ENCODE measurements at places on chromosomes 7 and 10.

DNA sequence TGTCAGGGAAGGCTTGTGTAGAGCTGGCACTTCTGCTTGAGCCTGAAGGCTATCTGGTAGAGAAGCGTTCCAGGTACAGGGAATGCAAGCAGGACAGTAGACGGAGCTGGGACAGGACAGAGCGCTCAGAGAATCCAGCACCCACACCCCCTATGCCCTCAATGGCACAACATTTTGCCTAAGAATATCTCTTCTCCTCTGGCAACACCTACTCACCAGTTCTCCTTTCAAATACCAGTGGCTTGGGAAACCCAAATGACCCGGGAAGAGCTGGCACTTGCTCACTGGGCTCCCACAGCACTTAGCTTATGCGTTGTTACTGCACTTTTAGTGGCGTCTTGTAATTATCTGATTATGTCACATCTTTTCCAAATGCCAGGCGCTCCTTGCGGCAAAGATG, 118.6 kb downstream of the RNF216 start:
- DNase-seq: no peak

- no peak for DNase-seq
These were observed 156.3 kb upstream of the GRB10 start for GRCh38 chr7:50939021-50939420.

DNA sequence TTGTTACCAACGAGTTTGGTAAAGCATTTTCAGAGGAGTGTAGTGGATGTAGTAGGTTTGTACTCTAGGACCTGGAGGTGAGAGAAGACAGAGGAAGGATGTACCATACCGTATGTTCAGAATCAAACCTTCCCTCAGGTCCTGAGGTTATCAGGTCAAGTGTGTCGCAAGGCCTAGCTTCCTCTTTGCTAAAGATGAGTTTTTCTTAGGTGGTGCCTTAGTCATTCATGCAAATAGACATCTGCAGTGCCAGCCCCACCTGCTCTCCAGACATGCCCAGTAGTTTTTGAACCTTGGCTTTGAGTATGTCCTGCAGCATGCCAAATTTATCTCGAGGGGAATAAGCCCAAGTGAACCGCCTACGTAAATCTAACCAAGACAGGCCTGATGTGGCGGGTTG, 71.3 kb downstream of the HDAC9 start:
- no peak for DNase-seq

- no peak for DNase-seq
These were observed 7.0 kb upstream of the MYL7 start for GRCh38 chr7:44148166-44148565.

DNA sequence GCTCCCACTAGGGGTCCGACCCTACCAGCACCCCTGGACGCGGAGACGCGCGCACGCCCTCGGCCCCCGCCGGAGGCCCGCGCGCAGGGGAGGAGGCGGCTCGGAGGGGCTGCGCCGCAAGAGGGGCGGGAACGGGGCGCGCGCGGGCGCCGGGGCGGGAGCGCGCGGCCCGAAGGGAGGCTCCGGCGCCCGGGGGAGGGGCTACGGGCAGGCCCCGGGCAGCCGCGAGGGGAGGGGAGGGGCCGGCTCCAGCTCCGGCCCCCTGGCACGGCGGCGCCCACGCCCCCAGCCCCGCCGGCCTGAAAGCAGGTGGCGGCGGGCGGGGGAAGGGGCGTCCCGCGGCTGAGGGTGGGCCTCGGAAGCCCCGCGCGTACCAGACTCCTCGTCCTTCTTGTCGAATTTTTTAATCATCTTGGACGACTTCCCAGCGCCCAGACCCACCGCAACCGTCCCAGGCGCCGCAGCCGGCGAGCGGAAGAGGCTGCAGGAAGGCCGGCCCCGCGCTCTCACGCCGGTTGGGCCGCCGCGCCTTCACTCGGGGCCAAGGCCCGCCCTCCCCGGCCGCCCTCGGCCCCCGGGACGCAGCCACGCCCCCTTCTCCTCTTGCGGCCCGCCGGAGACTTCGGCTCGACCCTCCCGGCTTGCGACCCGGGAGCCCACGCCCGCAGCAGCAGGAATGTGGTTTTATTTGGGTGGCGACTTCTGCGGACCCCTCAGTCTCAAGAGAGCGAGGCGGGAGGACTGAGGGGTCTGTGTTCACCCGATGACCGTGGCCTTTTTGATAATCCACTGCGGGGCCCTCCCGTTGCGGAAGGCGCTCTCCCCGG, at the start of gene COPG2:
Gene COPG2, minus strand, starts transcription at position 491 of the 827 bp plus-strand sequence. Its CDS starts 80 bp downstream, at position 411.
- peak; percentile 87 for DNase-seq

DNA sequence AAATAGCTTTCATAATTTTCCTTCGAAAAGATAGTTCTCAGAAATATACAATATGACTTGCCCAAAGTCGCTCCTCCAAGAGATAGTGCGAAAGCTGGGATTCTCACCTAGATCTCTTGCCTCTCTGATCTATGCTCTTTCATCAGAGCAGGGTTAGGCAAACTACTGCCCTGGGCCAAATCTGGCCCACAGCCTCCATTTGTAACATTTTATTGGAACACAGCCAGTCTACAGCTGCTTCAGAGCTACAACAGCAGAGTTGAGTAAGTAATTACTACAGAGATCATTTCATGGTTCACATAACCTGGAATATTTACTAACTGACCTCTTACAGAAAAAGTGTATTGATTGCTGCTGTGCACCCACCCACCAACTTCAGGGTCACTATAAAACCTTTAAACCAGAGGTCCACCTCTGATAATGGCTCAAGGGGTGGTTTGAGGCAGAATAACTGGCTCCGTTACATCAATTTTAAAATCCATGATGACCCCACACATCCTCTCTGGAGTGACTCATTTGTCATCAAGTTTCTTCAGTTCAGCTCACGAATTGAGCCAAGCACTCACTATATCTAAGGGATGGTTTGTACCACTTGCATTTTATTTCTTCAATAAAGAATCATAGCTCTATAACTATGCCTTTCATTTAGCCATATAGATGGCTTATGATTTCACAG, 1019.0 kb downstream of the XPNPEP1 start:
- DNase-seq: peak; percentile 51

- DNase-seq: peak; percentile 64
These were observed 95.2 kb downstream of the GLCCI1 start for GRCh38 chr7:8063706-8064297.

GRCh38 chr10:73113551-73113950, 3.3 kb downstream of the NUDT13 start:
- peak; percentile 35 for DNase-seq

GRCh38 chr10:86409183-86409582, 42.6 kb upstream of the GRID1 start:
- no peak for DNase-seq

GRCh38 chr10:7577579-7577978, 89.2 kb downstream of the ITIH5 start:
- no peak for DNase-seq
